ENCODE measurements at places on chromosomes 11 and 22.

DNA sequence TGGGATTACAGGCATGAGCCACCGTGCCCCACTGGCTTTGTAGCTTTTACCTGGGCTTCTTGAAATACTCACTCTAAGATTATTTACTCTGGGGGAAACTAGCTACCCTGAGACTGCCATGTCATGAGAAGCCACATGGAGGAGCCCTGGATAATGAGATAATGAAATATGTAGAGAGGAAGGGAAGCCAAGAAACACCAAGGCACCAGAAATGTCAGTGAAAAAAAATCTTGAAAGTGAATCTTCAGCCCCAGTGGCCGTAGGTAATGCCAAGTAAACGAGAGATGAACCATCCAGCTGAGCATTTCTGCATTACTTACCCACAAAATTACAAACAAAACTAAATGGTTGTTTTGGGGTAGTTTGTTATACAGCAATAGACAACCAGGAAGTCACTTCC, 125.6 kb downstream of the APIP start:
- no peak for DNase-seq

DNA sequence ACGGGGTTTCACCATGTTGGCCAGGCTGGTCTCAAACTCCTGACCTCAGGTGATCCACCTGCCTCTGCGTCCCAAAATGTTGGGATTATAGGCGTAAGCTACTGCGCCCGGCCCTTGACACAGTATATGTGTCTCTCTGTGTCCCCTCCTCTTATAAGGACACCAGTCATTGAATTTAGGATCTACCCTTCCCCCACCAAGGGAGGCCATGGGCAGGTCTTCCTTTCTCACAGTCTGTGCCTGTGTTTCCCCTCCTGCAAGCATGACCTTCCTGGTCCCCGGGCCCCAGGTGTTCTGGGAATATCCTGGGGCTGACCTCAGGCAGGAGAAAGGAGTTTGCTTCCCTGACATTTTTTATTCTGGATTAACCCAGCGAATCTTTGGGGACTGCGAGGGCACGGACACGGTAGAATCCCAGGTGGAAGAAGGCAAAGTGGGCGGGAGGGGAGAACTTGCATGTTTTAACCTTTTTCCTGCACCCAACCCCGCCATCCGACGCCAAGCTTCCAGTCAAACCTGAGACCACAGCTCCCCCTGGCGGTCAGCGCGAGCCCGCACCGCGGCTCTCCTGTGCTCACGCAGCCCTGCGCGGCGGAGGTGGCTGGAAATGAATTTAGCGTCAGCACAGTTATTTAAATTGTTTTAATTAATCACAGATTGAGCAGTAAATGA, 42.1 kb upstream of the ISX start:
- DNase-seq, result peak; percentile 66

GRCh38 chr11:37527545-37527944, 929.5 kb upstream of the RAG2 start:
- DNase-seq, result no peak

GRCh38 chr11:48007677-48008076, 27.3 kb downstream of the PTPRJ start:
- DNase-seq, result no peak

DNA sequence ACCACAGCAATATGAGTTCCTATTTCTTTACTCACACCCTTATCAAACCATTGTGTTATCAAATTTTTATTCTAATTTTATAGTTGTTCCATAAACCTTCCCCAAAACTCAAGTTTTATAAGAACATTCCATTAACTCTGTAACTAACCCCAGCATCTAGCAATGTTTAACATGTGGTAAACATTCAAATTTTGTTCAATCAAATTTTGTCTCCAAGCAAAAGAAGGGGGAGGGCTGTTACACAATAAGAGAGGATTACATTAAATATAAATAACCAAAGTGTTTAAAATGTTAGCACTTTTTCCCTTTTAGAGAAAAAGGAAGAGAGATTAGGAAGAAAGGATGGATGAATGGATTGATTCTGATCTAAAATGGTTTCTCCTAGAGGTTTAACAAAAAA, 20.5 kb downstream of the RBFOX2 start:
- no peak for DNase-seq

- DNase-seq, result no peak
Observed at GRCh38 chr11:29495676-29496075, 521.2 kb downstream of the KCNA4 start.

DNA sequence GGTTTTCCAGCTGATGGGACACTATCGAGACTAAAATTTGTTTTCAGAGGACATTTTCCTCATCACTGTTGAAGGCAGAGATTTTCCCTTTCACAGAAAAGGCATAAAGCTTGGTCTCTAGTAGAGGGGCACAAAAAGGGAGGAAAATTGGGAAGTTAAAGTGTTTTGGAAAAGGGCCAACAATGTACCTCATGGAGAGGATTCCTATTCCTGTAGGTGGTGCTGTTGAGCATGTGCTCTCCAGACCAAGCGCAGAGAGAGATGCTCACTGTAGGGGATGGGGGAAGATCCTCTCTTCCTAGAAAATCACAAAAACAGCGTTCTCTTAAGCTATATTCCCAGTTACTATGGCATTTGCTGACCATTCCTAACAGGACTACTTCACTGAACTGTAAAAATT, 44.9 kb downstream of the OR4C46 start:
- no peak for DNase-seq

- no peak for DNase-seq
Observed at GRCh38 chr11:69832561-69833413, 13.6 kb upstream of the FGF3 start.

GRCh38 chr22:35457729-35458546, 58.0 kb downstream of the MCM5 start:
- no peak for DNase-seq

DNA sequence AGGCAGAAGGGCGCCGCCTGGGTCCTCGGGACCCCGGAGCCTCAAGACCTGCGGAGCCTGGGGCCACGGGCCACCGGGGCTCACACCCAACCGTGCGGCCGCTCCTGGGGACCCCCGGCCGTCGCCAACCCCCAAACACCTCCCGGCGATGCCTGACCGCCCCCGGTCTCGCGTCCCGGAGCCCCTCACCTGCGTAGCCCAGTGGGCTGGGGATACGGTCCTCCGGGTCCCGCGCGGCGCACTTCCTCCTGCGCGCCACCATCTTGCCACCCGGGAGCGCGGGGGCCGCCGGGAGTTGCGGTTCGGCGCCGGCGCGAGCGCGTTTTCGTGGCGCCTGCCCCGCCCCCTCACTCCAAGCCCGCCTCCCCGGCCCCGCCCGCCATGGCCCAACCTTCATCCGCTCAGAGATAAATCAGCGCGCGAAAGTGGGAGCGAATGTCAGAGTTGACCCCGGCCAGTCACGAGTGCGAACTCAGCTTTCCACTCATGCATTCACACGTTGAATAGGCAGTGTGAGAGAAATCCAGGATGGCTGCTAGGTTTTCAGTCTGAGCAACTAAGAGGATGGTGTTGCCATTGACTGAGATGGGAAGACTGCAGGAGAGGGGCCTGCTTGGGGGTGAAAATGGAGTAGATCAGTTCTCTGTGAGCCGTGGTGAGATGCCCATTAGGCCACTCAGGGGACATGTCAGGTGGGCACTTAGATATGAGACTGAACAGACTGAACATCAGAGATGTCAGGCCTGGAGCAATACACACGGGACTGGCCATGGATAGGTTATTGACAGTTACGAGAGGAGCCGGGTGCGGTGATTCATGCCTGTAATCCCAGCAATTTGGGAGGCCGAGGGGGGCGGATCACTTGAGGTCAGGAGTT, at the start of gene RRP7A:
RRP7A (minus strand) TSS at position 272 of the 877 bp plus-strand sequence; CDS start at position 262, 10 bp downstream.
- DNase-seq, result peak; percentile 92

Measured in B cell (primary cell).